Stimulated activated CD8-positive, alpha-beta memory T cell treated with anti-CD3 and anti-CD28 coated beads, Interleukin-2, amount 100 ng/mL, for 48 hours (primary cell): ENCODE measurements at places on chromosomes 3 and 15.

DNA sequence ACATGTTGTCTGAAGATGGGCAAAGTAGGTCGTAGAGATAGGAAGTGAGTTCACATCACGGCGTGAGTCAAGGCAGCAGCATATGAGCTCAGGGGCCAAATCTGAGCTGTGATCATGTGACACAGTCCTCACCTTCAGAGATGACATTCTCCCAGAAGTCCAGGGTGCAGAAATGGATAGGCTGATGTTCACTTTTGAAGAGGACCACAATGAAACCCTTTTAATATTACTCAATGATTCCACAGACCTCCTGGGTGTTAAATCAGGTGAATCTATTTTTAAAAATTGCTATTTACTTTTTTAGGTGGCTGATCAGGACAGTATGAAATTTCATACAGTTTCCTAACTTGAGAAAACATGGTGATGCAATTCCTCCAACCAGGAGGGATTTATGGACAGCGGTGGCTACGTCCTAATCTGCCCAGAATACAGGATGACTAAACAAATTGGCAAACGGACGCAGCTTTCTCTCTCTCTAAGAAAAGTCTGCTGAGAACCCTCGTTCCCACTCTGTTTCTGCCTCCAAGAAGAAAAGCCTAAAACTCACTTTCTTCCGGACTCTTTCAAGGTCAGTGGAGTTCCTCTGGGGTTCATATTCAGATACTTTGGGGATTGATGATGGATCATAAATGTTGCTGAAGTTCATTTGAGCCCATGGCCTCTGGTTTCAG lies 34.4 kb downstream of the B3GNT5 start:
- DNase-seq, result no peak

- no peak for DNase-seq
Observed at GRCh38 chr15:94061041-94061440, 170.3 kb upstream of the MCTP2 start.

- DNase-seq, result no peak
Observed at GRCh38 chr15:81008312-81008711, 7.6 kb downstream of the TLNRD1 start.

GRCh38 chr3:35276568-35276967 lies 362.8 kb upstream of the ARPP21 start:
- no peak for DNase-seq

DNA sequence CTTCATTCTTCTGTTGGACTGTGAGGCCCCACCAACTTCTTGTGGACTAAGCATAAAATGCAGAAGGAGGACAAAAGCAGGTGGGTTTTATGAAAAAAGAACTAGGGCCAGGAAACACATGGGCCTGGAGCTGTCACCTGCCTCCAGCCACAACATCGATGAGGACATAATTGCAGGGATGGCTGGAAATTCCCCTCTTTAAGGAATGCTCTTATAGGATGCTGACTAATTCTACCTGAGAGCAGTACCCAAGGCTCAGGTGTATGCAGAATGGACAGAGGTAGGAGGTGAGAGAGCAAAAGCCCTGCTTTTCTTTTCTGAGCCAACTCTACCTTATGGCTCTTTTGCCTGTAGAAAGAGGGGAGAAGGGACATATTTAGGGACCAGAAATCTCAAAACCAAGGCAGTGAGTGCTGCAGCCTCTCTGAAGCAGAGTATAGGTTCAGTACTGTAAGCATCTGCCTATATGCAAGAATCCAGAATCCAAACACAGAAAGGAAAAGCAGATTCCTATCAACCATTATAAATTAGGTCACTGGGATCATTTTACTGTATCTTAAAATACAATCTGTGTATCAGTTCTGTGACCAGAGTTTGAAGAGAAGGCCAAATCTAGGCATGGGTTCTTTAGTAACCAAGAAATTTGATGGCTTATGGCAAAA lies 205.3 kb upstream of the WNT5A start:
- DNase-seq, result no peak

- DNase-seq, result no peak
Observed at GRCh38 chr3:112101916-112102315, 15.7 kb downstream of the C3orf52 start.

DNA sequence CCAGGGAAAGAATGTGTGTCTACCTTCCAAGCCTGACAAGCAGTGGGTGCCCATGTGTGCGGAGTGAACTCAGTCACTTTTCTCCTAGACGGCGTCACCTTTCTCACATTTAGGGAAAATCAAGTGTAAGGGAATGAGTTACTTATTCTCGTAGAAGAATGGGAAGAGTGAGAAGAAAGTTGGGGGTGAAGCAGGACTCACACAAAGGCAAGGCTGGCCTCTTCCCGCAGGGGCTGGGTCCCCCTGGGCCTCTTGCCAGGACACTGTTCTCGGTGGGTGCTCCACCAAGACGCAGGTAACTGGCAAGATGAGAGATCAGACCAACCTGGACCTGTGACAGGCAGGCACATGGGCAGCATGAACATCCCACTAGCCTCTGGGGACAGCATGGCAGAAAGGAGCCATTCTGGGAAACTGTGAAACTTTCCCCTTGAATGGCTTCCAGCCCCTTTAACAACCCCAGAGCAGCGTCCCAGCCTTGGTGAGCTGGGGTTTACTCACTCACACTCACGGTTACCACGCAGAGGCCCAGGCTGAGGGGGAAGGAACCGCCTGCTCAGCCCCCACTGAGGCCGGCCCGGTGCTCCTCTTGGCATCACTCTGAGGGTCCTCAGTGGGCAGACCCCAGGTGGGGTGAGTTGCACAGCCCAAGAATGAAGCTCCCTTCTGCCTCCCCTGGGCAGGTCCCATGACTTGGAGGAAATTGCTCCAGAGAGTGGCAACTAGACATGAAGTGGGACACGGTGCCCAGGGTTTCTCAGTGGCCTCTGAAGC lies 15.0 kb upstream of the SRP14 start:
- DNase-seq, result peak; percentile 46

- DNase-seq, result no peak
Observed at GRCh38 chr3:10515884-10516495, 10.6 kb upstream of the ATP2B2 start.

DNA sequence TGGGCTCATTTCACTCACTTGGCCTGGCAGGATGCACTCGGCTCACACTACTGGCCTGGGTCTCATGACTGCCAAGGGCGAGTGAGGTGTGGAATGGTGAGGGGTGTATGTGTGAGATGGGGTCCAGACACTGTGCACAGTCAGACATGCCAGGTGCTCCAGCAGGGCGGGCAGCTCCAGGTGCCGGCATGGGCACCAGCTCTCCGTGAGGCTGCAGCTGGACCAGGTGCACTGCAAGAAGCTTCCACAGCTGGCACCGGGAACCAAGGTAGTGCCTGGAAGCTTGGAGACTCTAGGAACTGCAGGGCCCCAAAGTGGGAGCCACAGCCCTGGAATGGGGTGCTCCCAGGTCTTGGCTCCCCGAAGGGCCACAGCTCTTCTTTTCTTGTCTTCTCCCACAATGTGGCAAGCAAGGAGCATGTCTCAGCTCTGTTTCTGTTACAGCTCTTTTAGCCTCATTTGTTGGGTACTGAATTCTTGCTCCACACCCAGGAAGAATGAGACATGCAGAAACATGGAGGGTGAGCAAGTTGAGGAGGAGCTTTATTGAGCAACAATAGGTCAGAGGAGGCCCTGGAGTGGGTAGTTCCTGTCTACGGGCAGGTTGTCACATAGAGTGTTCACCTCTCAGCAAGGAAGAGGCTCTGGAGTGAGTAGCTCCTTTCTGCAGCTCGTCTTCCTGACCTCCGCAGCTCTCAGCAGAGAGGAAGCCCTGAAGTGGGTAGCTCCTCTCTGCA lies 762.8 kb downstream of the CADM2 start:
- no peak for DNase-seq

- DNase-seq, result no peak
Observed at GRCh38 chr3:136409549-136409948, 159.4 kb downstream of the PCCB start.

GRCh38 chr15:58010983-58011382 lies 54.5 kb downstream of the ALDH1A2 start:
- DNase-seq, result no peak

- no peak for DNase-seq
Observed at GRCh38 chr15:63531586-63531985, 27.2 kb downstream of the USP3 start.

- no peak for DNase-seq
Observed at GRCh38 chr15:35141743-35142471, 56.8 kb upstream of the NANOGP8 start.

DNA sequence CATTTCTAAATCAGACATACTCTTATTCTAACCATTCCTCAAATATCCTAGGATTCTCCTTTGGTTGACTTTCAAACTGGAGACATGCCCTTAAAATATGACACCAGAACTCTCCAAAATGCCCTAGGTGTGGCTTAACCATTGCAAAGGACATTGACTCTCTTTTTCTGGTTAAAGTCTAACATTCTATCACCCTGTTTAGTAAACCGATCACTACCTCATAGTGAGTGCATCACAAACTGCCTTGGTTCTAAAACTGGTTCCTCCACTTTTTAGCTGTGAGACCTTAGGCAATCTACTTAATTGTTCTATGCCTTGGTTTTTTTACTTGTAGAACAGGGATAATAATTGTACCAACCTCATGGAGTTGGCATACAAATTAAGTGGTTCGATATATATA lies 224.3 kb downstream of the CDIN1 start:
- DNase-seq, result no peak

- DNase-seq, result no peak
Observed at GRCh38 chr3:10950476-10951294, 41.9 kb upstream of the SLC6A1 start.

DNA sequence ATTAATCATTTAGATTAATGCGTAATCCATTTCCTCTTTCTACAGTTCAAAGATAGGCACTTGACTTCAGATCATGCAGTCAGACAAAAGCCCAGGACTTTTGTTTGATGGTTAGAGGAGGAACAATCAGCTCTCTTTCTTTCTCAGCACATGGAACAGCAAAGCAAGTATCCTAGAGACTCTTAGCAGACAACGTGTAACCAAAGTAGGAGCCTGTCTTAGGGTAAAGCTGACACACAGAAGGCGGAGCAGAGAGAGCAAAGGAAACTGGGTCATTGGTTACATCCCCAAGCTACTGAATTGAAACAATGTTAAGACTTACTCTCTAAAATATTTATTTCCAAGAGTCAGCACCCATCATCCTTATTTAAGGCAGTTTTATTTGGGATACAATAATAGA lies 110.0 kb upstream of the HES1 start:
- DNase-seq, result no peak

DNA sequence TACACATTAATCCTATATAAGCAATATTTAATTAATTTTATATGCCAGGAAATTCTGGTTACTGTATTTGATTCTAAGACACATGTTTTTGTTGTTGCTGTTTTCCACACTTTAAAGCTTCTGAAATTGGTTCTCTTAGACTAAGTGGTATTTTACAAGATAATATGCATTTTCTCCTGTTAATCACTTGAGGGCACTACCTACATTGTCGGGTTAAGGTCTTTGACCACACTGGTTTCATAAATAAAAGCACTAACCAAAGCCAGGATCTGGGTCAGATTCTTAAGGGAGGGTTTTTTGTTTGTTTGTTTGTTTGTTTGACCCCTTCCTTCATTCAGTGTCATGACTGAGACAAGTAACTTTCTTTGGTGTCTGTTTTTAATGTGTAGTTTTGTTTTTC lies 590.2 kb downstream of the RBMS3 start:
- no peak for DNase-seq

GRCh38 chr15:72197460-72198355 lies at the start of gene GRAMD2A:
GRAMD2A (minus strand) TSS chr15:72197787.
- peak; percentile 36 for DNase-seq

GRCh38 chr3:183583331-183584245 lies 28.1 kb upstream of the KLHL6 start:
- no peak for DNase-seq

DNA sequence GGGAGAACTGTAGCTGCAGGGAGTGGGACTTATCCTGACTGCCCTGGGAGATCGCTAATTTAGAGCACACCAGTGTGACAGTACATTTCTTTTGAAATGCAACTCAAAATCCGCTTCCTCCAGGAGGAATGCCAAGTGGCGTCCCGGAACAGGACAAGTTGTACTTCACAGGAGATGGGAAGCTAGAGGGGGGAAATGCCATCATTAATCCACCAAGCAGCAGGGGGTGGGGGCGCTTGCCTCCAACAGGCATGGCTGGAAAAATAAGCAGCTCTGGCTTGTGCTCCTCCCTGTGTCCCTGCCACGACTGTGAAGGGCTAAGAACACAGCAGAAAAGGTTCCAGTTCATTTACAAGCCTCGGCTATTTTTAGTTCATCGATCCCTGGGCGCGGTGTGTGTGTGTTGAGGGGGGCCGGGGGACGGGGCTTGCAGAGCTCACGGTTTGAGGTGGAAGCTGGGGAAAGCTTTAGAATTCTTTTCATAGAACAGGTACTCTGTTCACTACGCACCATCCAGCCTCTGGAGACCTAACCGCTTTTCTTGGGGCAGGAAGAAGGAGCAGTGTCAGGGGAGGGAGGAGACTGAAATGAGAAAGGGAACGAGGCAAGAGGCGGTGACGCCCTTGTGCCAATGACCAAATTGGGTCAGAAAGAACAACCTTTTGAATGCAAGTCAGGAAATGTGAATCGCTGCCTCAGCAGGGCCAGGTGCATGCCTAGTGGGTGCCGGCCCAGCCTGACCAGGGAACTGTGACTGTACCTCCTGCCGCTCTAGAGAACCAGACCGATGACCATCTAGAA lies 51.8 kb upstream of the DGKG start:
- no peak for DNase-seq

DNA sequence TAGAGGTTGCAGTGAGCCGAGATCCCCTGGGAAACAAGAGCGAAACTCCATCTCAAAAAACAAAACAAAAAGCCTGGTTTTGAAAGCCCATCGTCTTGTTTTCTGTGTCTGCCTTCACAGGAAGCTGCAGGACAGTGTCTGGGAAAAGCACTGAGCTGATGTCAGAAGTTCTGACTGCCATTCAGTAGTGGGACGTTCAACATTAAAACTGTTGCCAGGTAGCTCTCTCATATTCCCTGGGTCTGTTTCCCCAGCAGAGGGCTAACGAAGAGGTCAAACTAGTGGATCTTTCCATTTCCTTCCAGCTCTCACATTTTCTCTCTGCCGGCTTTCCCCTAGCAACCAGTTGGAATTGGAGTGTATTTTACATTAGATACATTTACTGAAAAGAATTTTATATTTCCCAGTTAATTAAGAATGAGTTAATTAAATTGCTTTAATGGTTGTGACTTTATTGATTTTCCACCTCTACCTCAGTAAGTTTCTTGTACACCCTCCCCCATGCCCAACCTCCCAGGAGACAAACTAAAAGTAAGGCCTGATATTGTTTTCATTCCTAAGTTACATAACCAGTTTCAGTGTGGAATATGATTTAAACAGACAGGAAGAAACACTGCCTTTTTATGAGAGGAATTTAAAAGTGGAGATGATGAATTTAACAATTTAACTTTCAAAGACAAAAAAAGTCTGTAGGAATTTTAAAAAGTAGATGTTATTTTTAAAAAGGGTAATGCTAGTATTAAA lies 29.9 kb downstream of the RCN2 start:
- DNase-seq, result no peak
